ENCODE measurements at places on chromosomes 5 and 9.

GRCh38 chr5:68252673-68253623, 37.4 kb downstream of the PIK3R1 start:
- peak; percentile 71 for DNase-seq

GRCh38 chr5:128081111-128081851, 2.3 kb upstream of the SLC12A2 start:
- peak; percentile 10 for DNase-seq

DNA sequence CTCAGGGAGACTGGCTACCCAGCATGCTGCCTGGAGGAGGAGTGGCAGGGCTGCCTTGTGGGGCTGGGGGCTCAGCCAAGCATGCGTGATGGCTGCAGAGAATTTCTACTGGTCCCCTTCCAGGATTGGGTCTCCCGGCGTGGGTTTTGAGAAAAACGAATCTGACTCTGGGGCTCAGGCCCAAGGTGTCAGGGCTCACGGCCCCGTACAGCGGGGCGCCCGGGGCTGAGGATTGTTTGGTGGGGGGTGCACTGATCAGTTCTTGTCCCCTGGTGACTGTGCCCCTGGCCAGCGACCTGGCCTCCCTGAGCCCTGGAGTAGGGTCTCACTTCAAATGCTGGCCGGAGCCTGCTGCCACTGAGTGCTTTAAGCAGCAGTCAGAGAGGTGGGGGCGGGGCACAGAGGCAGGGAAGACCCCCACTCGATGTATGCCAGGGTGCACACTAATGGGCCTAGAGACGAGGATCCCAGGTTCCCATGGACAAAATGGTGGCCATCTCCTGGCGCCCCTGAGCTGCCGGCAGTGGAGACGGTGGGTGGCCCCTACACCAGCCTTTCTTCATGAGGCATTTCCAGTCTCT, 45.5 kb upstream of the RNU6ATAC start:
- DNase-seq, result no peak

DNA sequence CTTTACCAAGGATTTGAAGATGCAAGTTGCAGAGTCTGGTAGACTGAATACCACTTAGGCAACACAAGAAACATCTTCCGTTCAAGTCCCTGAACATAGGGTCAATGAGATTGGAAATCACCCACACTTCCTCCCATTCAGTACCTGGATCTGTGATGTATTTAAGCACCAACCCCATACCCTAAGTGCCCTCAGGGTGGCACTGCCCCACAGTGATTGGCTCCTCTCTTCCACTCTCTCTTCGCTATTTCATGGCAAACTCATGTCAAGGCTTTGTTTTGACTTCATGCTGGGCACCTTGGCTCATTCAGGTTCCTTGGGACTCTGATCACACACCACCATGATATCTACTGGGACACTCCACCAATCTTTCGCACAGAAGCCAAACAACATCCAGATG, 53.7 kb downstream of the GGTA1 start:
- DNase-seq, result no peak

GRCh38 chr5:50699737-50700136, 33.3 kb downstream of the PARP8 start:
- peak; percentile 1 for DNase-seq

DNA sequence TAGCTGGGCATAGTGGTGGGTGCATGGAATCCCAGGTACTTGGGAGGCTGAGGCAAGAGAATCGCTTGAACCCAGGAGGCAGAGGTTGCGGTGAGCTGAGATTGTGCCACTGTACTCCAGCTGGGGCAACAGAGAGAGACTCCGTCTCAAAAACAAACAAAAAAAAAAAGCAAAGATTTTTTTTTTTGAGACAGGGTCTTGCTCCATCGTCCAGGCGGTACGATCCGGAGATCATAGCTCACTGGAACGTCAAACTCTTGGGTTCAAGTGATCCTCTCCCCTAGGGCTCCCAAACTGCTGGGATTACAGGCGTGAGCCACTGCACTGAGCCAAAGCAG, 37.6 kb downstream of the ABCA1 start:
- no peak for DNase-seq

- DNase-seq, result peak; percentile 69
Observed at GRCh38 chr5:77430726-77431125, 61.4 kb downstream of the WDR41 start.

- DNase-seq, result no peak
Observed at GRCh38 chr5:10621832-10622231, 58.0 kb downstream of the ANKRD33B start.

DNA sequence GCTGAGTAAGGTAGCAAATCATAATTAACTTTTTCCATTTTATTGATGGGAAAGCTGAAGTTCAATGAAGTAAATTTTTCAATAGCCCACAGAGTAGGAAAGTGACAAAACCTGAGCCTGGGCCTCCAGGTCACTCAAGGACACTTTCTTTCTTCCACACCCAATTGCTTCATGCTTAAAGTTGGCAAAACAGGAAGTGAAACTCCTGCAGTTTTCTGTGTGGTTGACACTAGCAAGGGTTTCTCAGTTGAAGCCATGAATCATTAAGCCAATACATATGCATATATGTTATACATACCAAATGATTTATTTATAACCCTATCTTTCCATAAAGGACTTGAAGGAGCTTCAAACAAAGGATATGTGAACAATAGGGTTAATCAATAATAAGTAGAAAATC, 13.9 kb downstream of the TLR4 start:
- peak; percentile 23 for DNase-seq

DNA sequence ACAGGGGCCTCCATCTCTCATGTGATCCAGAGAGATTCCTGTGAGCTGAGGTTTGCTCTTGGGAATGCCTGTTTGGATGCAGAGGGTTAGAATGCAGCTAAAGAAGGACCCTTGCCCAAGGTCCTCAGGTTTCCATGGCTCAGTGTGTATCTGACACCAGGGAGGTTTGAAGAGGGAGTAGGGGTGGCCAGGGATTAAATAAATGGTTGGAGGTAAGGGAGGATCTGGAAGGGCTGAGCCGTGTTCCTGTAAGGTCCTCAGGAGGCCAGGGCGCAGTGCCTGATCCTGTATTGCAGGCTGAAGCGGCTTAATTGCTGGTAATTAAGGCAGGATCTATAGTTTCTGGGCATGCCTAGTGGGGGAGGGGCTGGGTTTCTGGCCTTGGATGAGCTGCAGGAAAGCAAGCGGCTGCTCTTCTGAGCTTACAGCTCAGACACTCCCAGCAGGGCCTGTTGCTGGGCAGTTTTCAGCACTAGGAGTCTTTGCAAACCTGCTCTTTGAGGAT, 41.5 kb upstream of the MAP1B start:
- DNase-seq, result peak; percentile 57

DNA sequence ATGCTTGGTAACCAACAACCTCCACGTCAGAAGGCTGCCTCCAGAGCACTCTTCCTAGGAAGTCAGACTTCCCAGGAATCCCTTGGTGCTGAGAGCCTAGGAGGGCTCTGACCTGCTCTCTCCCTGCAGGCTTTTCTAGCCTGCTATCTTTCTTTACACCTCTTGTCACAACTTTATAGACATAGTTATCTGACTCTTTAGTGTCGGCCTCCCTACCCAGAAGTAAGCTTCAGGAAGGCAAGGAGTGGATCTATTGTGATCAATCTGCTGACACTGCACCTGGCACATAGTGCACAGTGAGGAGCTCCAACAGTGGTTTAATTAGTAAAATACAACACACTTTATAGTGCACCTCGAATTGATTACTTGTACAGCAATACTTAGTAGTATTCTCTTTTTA, 2.3 kb downstream of the AFAP1L1 start:
- DNase-seq, result no peak

GRCh38 chr9:6686396-6686795, 40.9 kb upstream of the GLDC start:
- peak; percentile 25 for DNase-seq

- no peak for DNase-seq
Observed at GRCh38 chr9:137084526-137084925, 2.3 kb upstream of the MAN1B1 start.

DNA sequence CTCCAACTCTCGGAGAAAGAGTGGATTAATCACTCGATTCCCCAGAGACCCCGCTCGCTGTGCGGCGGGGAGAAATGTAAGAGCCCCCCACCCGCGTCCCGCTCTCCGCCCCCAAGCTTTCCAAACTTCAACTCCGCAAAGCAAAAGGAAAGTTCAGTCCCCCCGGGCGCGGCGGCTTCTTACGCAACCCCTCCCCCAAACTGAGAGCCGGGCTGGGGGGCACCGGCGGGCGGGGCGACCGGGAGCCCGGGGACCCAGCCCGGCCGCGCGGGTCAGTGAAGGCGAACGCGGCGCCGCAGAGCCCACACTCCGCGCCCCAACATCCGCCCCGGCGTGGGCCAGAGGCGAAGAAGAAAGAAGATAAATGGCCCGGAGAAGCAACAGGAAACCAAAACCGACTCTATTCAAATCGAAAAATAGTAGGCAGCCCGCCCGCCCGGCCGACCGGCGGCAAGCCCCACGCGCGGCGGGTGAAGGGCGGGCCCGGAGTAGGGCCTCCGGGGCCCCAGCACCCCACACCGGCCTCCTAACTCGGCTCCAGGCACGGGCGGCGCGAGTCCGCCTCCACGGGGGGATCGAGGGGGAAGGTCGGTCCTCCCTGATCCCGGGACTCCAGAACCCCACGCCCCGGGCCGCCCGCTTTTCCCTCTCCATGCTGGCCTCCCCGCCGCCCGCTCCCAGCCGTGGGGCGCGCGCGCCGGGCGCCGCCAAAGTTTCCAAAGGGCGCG, 720 bp downstream of the NOTCH1 start:
- DNase-seq, result no peak

GRCh38 chr9:112401175-112401815, 21.4 kb downstream of the HSDL2 start:
- DNase-seq, result no peak

DNA sequence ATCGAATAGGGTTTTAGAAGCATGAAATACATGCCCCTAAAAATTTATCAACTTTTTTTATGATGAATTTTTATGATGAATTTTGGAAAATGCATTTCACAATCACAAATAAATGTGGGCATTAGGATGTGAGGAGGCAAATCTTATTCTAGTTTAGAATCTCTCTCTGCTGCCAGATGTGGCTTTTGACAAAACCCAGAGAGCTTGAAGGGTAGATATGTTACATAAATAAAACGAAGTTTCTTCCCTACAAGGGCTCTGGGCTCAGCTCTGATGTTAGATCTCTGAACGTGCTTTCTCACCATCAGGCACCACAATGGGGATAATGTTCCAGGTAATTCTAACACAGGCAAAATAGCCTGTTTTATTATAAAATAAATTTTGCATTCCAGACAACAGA, 102.3 kb upstream of the ADAMTSL1 start:
- no peak for DNase-seq

Data from fibroblast of skin of right quadriceps (primary cell).